Muscle of leg (tissue), 16 donors: ENCODE measurements at places on chromosomes 1 and 21. TPM values are rescaled to one million over a fixed set of nuclear protein-coding genes. Genes with fewer than 3 reads are reported as not detected.
A peak's percentile ranks its signal among the peaks of the same experiment; 100 is the strongest.

The CTBS gene
- 5.9 TPM for polyA plus RNA-seq

The GRIK1 gene
- polyA plus RNA-seq, result 0.83 TPM

The PRCC gene
- polyA plus RNA-seq, result 75.7 TPM

The FCRL6 gene
- not detected for polyA plus RNA-seq

The OR6N1 gene
- not detected for polyA plus RNA-seq

The TMIGD3 gene
- polyA plus RNA-seq, result 1.1 TPM

The C1orf53 gene
- polyA plus RNA-seq, result 2.9 TPM

DNA sequence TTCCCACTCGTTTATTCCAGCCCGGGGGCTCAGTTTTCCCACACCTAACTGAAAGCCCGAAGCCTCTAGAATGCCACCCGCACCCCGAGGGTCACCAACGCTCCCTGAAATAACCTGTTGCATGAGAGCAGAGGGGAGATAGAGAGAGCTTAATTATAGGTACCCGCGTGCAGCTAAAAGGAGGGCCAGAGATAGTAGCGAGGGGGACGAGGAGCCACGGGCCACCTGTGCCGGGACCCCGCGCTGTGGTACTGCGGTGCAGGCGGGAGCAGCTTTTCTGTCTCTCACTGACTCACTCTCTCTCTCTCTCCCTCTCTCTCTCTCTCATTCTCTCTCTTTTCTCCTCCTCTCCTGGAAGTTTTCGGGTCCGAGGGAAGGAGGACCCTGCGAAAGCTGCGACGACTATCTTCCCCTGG, 716 bp downstream of the OLIG2 start:
- no peak for DNase-seq

DNA sequence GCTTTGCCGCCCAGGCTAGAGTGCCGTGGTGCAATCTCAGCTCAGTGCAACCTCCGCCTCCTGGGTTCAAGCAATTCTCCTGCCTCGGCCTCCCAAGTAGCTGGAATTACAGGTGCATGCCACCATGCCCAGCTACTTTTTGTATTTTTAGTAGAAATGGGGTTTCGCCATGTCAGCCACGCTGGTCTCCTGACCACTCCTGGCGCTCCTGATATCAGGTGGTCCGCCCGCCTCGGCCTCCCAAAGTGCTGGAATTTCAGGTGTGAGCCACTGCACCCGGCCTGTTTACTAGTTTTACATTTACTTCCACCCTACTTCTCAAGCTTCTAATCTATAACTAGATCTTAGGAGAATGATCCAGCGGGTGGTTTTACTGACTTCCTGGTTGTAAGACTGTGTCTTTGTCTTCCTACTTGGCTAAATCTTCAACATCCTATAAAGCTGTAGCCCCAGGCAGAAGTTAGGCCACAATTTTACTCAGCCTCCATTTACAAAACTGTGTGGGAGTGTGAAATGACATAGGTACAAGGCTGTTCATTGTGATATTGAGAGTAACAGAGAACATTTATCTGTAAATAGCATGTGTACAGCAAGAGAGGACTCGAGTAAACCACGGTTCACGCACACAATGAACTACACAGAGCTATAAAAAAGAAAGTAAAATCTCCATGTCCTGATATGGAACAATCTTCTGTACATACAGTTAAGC, 9.6 kb upstream of the POU2F1 start:
- no peak for DNase-seq

- DNase-seq, result peak; percentile 40
Observed at GRCh38 chr1:220274251-220274855, 2.1 kb upstream of the RAB3GAP2 start.

- peak; percentile 34 for DNase-seq
Observed at GRCh38 chr1:21574466-21575151, 65.4 kb downstream of the ALPL start.

- no peak for DNase-seq
Observed at GRCh38 chr1:36085686-36086526, 2.0 kb downstream of the TEKT2 start.

DNA sequence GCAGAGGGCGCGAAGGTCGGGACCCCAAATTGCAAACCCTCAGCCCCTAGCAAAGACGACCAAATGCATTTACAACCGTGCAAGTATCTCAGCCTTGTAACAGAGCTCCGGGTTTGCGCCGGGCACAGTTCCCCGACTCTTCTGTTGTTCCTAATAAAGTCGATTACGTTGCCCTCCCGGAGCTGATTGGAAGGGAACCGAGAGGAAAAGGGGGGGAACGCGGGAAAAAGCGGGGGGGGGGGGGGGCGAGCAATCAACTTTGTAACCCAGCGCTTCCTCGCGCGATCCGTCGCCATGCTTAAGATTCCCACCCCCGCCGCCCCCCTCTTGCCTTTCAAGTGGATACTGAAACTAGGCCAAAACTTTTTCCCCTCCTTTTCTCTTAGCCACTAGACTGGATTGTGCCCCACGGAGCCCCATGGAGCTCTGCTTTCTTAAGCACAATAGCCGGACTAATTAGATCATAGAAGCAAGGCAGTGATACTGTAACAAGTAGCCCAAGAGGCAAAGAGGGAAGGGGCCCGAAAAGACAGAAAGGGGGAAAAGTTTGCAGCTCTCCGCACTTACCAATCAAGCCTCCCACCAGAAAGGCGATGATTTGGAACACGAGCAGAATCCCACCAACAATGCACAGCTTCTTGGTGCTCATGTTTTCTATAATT, 565 bp downstream of the WLS start:
- DNase-seq, result peak; percentile 88

GRCh38 chr1:158016651-158017335, 23.3 kb downstream of the KIRREL1 start:
- DNase-seq, result no peak

GRCh38 chr1:13830170-13830569, 130.2 kb downstream of the PRDM2 start:
- no peak for DNase-seq
